OCI-M1 (cell line): ENCODE measurements at places on chromosomes 6 and 20.

- DNase-seq: no peak
These were observed 31.4 kb downstream of the AFDN start for GRCh38 chr6:167858086-167858591.

GRCh38 chr6:127381384-127381783 lies 38.0 kb upstream of the ECHDC1 start:
- DNase-seq: peak; percentile 69

GRCh38 chr6:110266996-110267395 lies 86.8 kb downstream of the CDC40 start:
- no peak for DNase-seq

DNA sequence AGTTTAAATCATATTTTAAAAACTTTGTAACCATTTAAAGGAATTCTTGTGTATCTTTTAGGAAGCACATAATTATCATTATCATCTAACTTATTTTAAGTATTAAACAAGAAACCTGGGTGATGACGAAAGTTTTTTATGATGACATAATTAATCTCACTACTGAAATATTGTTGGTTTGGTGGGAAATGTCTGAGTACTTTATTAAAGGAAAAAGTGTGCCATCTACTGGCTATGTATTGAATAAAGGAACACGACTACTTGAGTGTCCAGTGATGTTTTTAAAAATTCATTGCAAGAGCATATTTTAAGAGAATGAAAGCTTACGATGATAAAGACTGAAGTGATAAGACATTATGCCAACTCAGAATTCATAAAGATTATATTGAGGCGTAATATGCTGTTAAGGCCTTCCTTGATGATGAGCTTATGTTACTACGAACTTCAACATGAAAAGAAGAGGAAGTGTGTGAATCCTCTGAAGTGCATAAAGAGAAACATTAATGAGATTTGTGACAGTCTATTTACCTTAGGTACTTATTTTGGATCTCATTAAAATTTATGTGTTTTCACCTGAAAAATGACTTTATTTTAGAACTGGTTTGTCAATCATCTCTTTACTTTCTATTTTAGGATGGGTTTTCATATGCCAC lies 12.0 kb upstream of the TRMT11 start:
- DNase-seq: peak; percentile 91

- DNase-seq: no peak
These were observed 154.5 kb downstream of the PKHD1 start for GRCh38 chr6:51932956-51933355.

- DNase-seq: no peak
These were observed 5.8 kb downstream of the TTK start for GRCh38 chr6:80010288-80010687.

DNA sequence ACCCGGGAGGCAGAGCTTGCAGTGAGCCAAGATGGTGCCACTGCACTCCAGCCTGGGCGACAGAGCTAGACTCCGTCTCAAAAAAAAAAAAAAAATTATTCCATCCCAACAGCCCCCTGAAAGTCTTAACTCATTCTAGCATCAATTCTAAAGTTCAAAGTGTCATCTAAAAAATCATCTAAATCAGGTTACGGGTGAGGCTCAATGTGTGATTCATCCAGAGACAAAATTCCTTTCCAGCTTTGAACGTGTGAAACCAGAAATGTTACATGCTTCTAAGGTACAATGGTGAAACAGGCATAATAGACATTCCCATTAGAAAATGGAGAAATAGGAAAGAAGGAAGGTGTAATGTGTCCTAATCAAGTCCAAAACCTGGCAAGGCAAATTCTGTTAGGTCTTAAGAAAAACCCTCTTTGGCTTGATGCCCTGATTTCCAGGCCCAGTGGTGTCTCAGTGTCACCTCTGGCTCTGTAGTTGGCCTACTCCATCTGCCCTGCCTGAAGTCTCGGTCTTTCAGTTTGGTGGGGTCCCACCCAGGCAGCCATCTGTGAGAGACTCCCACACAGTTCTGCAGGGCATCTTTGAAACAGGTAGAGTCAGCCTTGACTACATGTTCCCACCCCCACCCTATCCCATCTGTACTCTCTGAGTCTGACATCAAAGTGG lies 43.5 kb downstream of the HFE start:
- DNase-seq: no peak

GRCh38 chr6:41408576-41408975 lies 73.2 kb downstream of the NCR2 start:
- DNase-seq: no peak

GRCh38 chr20:1820138-1821079 lies 74.8 kb upstream of the SIRPA start:
- no peak for DNase-seq

DNA sequence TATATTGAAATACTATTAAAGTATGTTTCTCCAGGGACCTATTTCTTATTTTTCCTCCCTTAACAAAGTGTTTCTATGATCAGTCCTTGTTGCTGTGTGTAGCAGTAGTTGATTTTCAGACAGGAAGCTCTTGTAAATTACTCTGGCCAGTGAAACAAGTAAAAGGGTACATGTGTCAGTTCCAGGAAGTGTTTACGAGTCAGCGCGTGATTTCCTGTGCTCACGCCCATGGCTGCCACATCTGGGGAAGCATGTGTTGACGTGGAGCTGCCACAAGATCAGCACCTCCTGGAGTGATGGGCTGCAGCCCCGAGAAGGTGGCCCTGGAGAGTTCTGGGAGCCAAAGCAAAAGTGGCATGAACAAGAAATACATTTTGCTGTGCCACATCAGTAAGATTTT lies 38.6 kb upstream of the GGTLC1 start:
- peak; percentile 1 for DNase-seq
